GM04503 (cell line): ENCODE measurements at places on chromosomes 2 and 18.
A peak's percentile ranks its signal among the peaks of the same experiment; 100 is the strongest.

GRCh38 chr2:181848261-181848886, 43.2 kb upstream of the ITPRID2 start:
- no peak for DNase-seq

GRCh38 chr2:219029829-219030165, 11.5 kb downstream of the CFAP65 start:
- DNase-seq = peak; percentile 7

GRCh38 chr2:139374296-139374850, 594.2 kb upstream of the NXPH2 start:
- DNase-seq = no peak

DNA sequence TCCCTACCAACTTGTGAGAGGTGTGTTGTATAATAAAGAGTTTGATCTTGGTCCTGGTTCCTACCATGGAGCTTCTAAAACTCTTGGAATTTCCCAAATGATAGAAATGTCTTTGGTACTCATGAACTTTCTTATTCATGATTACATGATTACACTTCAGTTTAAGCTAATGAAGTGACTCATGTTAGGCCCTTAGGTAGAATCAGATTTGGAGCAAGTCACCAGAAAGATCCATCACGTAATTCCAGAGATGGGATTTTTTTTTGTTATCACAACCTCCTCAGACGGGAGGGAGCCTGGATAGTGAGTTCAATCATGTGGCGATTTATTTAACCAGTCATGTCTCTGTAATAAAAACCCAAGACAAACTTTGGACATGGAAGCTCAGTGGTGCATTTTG, 1287.6 kb upstream of the ZEB2 start:
- no peak for DNase-seq

DNA sequence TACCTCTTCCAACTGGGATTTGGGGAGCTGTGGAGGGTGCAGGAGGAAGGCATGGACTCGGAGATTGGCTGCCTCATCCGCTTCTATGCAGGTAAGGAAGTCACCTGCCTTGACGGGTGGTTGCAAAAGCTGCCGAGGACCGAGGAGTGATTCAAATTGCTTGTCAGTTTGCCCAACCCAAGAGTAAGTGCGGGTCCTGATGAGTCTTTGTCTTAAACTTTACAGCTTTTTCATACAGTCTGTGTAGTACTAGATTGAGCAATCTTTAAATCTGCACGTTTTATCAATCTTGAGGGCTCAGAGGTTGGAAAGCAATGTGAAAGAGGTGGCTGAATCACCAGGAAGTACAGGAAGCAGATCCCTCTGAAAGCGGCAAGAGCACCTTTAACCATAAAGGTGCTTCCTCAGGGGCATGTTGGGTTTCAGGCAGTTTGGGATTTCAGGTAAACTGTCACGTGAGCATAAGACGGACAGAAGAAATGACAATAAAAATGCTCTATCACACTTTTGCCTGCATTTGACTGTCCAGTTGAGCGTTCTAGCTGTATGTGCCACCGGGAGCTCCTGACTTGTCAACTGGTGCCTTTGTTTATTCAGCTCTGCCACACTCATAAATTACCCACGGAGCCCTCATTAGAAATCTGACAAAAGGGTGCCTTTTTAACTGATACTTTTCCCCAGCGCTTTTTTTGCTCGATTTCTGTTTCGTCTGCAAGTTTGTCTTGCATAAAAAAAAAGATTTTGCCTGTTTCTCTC, 2.0 kb downstream of the PHLPP1 start:
- DNase-seq = peak; percentile 40

GRCh38 chr2:49225126-49225525, 70.8 kb upstream of the FSHR start:
- DNase-seq = no peak

DNA sequence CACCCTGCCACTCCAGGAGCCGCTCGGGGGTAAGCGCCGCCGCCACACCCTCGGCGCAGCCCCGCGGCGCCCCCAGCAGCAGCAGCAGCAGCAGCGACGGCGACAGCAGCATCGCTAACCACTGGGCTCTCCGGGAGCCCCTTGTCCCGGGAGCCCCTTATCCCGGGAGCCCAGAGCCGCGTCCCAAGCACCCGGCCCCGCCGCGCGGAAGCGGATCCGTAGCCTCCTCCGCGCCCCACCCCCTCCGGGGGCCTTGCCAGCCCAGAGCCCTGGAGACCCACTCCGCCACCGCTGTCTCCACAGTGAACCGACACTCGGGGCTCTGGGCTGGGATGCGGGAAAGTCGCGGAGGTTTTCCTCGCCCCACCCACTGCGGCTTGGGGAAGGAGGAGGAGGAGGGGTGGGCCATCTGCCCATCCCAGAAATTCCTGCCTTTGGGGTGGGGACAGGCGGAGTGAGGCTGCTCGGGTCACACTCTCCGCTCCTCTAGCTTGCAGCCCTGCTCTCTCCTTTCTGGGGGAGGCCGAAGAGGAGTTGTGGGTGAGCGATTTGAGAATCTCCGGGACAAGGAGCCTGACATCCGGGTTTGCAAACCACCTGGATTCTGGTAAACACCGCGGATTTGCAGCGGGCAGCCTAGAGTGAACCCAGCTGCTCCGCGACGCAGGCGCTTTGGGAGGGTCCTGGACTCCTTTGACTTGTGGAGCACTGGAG, at the start of gene PLA2R1:
TSS of gene PLA2R1 (minus strand) at position 324 of the 714 bp plus-strand sequence. CDS start at position 112, 212 bp downstream.
- DNase-seq = no peak

- no peak for DNase-seq
These were observed 183.2 kb upstream of the SMAD2 start for GRCh38 chr18:48113691-48114090.

GRCh38 chr18:32968248-32968647, 195.4 kb upstream of the KLHL14 start:
- DNase-seq = no peak

DNA sequence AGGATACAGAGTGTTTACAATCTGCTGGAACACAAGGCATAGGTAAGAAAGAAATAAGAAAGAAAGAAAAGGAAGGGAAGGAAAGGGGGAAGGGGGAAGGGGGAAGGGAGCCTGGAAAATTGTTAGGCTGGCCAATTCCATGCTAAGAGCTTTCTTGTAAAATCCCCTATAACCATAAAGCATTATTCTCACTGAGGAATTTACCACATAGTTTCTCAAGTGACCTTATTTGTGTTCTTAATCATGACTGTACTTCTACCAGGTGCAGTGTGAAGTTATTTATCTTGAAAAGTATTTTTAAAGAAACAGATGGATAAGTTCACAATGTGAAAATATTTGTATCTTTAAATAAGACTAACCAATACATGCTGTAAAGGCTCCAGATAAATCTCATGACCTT, 39.2 kb upstream of the KIDINS220 start:
- no peak for DNase-seq

DNA sequence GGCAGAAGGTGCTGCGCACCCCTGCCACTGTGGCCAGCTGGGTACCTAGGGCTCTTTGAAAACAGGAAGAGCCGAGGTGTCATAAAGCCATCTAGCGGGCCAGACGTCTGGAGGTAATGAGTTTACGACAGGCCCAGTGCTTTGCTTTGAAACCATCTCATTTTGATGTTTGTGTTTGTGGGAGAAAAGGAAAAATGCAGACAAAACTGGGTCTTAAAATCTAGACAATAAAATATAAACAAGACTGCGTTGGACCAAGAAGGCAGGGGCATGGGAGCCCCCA, 3.2 kb downstream of the HOXD9 start:
- DNase-seq = no peak
